Fibroblast of skin of right quadriceps (primary cell): ENCODE measurements at places on chromosomes 5 and 9.

DNA sequence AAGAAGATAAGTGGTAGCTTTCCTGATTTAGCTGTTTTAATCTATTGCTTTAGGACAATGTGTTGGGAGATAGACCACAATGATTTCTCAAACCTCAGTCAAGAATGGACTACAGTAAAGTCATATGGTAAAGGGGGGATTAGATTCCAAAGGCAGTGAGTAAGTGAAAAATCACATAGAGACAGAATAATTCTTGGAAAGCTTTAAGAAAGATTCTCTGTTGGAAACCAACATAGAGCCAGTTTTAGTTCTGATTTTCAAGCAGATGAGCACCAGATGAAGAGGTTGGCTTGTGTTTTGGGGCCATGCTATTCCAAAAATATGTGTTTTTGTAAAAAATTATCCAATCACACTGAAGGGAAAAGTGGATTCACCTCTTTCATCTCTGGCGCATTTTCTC, 256.8 kb upstream of the RPS23 start:
- DNase-seq: no peak

GRCh38 chr5:160445132-160445531, 23.5 kb downstream of the PTTG1 start:
- DNase-seq: no peak

- DNase-seq: peak; percentile 34
Observed at GRCh38 chr9:18261181-18261580, 212.8 kb upstream of the ADAMTSL1 start.

GRCh38 chr5:91906027-91906426, 522.9 kb upstream of the ARRDC3 start:
- no peak for DNase-seq

- no peak for DNase-seq
Observed at GRCh38 chr5:36136581-36136980, 15.1 kb downstream of the LMBRD2 start.

DNA sequence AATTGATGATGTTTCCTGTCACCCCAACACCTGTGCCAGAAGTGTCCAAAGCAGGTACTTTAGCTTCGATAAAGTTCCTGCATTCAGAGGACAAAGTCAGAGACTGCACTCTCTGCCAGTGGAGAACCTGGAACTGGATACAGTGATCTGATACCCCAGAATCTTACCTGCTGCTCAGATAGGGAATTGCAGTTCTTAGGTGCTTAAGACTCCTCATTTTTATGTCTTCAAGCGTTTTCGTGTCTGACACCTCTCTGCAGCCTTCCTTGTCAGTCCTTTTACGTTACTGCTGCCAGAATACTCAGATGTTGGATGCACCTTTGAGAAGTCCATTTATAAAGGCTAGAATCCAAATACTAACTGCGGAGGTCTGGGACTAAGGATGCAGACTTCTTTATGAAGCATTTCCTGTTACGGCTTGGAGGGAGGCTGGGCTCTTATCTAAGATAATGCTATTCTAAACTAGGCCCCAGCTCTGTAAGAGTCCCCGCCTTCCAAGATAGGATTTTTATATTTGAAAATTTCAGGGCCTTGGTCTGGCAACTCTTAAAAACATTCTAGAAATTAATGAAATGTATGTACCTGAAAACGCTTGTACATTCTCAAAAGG, 1.9 kb downstream of the ISOC1 start:
- DNase-seq: no peak

DNA sequence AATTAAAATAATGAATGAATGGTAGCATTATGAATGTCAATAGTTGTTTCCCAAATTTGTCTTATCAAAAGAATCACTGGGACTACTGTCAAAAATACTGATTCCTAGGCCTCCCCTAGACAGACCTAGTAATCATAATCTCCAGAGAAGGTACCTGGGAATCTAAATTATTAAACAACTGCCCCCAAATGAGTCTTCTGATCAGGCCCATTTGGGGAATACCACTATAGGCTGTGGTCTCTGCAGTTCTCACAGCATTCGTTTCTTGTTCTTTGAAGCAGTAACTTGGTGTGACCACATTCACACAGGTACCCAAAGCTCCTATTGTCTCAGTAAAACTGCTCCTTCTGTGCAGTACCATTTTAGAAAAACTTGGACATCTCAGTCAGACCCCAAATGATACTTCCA, 230.9 kb downstream of the PIK3R1 start:
- no peak for DNase-seq

DNA sequence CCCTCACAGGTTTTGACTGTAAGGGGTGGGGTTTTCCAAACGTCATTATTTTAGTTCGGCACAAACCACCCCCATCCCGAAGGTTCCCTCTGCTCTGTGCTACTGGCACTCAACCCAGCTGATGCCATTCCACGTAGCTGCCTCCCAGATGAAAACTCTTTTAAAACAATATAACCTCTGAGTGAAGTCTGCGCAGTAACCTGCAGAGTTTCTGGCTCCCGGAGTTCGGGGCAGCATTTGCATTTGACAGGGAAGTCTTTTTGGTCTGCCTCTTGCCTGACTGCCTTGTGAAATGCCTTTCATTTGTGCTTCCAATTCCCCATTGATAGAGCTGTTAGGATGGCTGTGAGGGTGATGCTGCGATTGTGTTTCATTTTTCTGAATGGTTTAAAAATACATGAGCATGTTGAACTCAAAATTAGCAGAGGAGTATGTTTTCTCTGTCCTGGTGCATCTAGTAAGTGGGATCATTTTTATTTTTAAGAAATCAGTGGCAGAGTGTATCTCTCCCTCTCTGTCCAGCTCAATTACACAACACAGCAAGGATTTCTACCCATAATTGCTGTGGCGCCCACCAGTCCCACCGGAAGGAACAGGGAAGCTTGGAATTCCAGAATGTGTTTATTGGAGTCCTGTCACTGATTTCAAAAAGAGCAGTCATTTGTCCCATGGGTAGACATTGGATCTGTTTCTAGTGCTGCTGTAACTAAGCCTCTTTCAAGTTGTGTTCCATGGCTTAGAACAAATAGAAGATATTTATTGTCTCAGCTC, 24.8 kb downstream of the ADCY2 start:
- DNase-seq: no peak

DNA sequence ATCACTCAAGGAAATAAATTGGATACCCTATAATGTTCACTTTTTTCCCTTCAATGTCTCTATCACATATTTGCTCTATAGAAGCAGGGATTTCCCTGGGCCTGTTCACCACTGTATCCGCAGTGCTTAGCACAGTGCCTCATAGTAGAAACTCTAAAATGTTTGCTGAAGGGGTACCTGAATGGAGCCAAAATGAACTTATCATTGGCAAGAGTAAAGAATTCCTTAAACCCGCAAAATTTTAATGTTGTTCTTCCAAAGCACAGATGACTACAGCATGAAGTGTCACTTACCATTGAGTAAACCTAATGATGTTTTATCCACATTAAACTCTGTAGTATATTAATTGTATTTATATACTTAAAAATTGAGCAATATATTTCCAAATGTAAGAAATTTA, 96.1 kb downstream of the JAKMIP2 start:
- no peak for DNase-seq

- DNase-seq: peak; percentile 53
Observed at GRCh38 chr9:108813951-108814601, 41.7 kb downstream of the ACTL7B start.

GRCh38 chr9:94783102-94783682, 56.7 kb downstream of the AOPEP start:
- peak; percentile 86 for DNase-seq

DNA sequence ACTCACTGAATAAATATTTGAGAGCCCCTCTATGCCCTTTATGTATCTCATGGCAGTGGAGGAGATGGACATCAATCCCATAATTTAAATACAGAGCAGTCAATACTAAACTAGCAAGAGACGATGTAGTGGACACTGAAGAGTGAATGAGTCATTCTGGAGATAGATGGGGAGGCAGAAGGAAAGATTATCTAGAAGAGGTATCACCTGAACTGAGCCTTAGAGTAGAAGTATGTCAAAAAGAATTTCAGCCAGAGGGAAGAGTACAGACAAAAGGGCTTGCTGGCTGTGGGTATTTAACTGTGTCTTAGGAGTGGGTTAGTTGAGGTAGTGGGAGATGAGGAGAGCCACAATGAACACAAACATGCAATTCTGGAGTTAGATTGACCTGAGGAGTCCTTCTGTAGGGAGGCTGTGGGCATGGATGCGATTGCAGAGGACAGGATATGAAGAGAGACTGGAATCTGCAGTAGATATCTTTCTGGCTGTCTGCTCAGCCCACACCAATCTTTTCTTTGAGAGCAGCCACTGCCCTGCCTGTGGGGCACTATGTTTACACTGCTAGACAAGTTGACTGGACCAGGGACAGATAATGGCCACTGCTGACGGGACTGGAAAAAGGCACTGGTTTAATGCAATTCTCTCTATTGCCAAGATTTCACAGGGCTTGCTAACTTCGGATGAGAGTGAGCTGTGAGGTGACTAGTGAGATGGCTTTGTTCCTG, 63.9 kb upstream of the NR5A1 start:
- DNase-seq: no peak

DNA sequence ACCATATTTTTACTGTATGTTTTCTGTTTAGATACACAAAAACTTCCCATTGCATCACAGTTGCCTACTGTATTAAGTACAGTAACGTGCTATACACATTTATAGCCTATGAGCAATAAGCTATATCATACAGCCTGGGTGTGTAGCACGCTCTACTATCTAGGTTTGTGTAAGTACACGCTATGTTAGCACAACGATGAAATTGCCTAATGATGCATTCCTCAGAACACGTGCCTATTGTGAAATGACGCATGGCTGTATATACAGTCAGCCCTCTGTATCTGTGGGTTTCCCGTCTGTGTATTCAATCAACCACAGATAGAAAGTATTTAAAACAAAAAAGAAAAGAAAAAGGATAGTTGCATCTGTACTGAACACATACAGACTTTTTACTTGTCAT, 64.2 kb downstream of the SGCD start:
- peak; percentile 92 for DNase-seq

DNA sequence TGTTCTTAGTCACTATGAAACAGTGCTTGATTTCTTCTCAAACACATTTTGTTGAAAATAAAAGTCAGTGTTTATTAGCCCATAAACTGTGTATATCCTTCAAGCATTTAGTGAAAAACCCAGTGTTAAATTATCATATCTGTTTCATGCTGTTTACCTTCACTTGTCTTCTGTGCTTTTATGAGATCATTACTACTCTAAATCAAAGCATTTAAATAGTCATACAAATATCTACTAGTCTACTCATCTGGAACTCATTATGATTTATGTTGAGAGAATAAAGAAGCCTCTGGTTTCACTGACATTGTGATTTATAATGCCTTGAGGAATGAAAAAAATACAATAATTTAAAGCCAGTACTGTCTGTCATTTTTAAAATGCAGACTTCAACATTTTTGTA, 366.5 kb downstream of the SLCO4C1 start:
- DNase-seq: no peak

- peak; percentile 28 for DNase-seq
Observed at GRCh38 chr5:123512611-123513461, 859 bp downstream of the CSNK1G3 start.

- peak; percentile 1 for DNase-seq
Observed at GRCh38 chr5:129591508-129592160, 131.5 kb downstream of the ADAMTS19 start.

DNA sequence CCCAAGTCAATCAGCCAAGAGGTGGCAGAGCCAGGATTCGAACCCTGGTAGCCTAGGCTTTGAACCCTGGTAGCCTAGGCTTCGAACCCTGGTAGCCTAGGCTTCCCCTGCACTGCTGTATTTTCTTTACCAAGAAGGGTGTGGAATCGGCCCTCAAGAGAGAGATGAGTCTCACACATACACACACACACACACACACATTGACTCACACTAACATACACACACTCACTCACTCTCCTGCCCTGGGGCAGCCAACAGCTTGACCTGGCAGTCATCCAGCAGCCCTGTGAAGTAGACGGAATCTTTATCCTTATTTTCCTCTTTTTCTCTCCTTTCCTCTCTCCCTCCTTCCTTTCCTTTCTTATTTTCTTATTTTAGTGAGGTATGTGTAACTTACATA, 55.4 kb upstream of the RPL26L1 start:
- peak; percentile 96 for DNase-seq

- DNase-seq: no peak
Observed at GRCh38 chr5:98734646-98735045, 38.8 kb upstream of the RGMB start.

DNA sequence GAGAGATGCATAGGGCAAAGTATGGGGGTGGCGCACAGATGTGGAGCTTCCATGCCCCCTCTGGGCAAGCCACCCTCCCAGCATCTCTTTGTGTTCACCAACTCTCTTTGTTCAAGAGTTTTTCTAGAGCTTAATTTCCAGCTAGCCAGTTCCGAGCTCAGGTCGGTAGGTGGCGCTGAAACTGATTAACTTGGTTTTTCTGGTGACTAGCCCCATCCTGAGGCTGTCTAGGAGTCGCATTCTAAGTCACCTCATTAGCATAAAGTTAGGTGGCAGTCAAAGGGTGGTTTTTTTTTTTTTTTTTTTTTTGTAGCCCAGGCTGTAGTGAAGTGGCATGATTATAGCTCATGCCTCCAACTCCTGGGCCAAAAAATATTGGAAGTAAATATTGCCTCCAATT, 476.4 kb downstream of the KDM4C start:
- peak; percentile 14 for DNase-seq

DNA sequence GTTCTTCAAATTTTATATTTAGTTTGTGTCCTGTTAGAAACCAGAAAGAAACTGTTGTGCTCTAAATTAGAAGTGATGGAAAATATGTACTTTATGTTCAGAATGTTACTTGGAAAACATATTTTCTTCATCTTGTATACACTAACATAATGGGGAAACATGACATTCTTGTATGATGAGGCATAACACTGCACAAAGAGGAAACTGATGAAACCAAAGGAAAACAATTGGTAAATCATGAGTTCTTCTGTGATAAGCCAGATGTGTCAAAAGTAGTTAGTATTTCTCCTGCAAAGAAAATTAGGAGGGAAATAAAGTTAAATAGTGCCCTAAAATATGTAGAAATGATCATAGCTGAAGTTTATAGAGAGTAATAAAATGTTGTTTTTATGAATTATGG, 111.1 kb upstream of the FBN2 start:
- DNase-seq: peak; percentile 79

- peak; percentile 41 for DNase-seq
Observed at GRCh38 chr5:149961957-149962409, 1.4 kb downstream of the SLC26A2 start.

GRCh38 chr5:5188376-5189050, 48.4 kb downstream of the ADAMTS16 start:
- DNase-seq: no peak

DNA sequence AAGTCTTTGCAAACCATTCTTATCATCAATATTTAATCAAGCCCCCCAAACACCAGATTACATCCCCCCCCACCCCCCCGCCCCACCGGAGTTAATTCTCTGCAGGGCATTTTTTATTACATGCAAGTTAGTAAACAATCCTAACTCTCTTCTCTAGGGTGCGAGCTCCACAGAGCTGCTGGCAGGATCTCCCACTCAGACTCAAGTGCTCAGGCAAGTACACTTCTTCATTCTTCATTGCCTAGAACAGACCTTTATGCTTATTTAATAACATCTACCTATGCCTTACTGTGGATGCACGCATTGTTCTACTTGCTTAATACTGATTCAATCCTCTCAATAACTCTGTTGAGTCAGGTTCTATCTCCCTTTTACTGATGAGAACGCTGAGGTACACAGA, 9.9 kb downstream of the SAXO1 start:
- DNase-seq: no peak
